Activated gamma-delta T cell (primary cell): ENCODE measurements at places on chromosomes 7 and 10.

GRCh38 chr10:124099604-124100003 is 6.2 kb upstream of the CHST15 start:
- DNase-seq, result no peak

- DNase-seq, result no peak
Observed at GRCh38 chr10:4252701-4253100, 467.7 kb upstream of the KLF6 start.

DNA sequence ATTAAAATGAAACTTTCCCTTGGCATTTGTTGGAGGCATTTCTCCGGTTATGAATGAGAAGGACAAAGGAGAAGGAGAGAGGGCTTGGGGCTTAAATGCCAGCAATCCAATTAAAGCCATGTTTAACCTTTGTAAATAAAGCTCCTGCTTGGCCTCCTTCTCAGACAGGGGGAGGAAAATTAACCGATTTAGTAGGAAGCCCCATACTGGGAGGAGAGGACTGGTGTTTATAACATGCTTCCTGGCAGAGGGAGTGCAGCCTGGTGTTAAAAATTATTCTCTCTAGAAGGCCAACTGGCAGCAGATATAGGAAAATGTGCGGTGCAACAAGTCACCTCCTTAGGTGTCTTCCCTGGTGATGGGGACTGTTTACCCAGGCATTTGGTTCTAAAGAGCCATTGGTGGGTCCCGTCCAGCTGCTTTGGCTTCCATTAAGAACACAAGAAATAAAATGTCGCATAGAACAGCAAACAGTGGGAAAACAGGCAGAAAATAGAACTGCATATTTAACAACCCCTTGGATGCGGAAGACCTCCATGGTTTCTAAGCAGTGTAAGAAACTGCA is 846.5 kb downstream of the TYW1 start:
- DNase-seq, result no peak

DNA sequence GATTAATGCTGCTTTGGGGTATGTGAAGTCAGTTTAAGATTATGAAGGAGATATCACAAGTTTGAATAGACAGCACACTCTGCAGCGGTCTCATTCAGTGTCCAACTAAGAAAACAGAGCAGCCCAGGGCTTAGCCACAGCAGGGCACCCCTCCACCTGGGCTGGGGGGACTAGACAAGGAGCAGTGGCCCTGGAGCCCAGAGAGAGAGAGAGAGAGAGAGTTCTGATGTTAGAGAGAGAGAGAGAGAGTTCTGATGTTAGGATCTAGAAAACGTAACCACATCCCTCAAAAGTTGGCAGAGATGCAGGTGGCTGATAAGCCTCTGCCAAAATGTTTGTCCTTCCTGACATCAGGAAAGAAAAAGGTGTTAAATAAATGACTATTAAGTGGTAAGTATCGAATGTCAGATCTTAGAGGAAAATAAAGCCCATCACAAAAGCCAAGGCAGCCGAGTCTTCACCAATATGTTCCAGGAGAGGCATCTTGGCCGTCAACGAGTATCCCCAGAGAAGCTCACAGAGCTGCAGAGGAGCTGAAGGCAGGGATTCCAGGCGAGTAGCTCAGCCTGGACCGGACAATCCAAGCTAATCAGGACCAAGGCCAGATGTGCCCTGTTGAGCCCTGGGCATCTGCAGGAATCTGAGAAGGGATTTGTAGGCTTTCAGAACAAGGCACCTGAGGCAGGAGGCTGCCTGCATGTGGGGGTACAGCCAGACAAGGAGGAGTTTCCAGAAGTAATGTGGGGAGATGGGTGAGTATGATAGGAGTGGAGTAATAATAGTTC is 150.1 kb upstream of the TCF7L2 start:
- no peak for DNase-seq

DNA sequence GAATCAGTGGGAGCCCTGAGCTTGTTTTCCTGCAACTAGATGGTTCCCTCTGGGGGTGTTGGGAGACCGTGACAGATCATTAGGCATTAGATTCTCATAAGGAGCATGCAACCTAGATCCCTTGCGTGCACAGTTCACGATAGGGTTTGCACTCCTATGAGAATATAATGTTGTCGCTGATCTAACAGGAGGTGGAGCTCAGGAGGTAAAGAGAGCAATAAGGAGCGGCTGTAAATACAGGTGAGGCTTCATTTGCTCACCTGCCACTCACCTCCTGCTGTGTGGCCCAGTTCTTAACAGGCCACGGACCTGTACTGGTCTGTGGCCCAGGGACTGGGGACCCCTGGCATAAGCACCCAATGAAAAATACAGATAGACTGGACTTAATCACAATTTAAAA is 10.7 kb downstream of the SLC26A3 start:
- DNase-seq, result no peak
